ENCODE measurements at places on chromosomes 4 and X. TPM values are rescaled to one million over a fixed set of nuclear protein-coding genes. Genes with fewer than 3 reads are reported as not detected.

Gene SLC34A2
- not detected for total RNA-seq

Gene SASH3
- not detected for total RNA-seq

Gene TRIM75
- not detected for total RNA-seq

Gene GLRA2
- not detected for total RNA-seq

Gene ZDHHC15
- total RNA-seq, result not detected

Gene EPGN
- total RNA-seq, result 0.17 TPM

GRCh38 chr4:53821179-53821851, 230.0 kb upstream of the LNX1 start:
- no peak for DNase-seq

DNA sequence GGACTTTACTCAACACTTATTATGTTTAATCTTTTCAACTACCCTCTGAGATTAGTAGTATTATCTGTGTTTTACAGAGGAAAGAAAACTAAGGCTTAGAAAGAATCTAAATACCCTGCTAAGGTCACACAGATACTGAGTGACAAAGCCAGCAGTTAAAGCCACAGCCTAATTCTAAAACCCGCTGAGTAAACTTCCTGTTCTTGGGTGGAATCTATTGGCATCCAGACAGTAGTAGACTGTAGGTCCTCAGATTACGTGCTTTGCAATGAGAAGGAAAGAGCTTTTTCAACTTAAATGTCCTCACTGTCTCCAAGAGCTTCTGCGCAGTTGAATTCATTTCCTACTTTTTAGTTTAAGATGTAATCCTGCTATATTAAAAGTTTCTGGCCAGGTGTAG, 126.0 kb downstream of the TENM3 start:
- DNase-seq, result peak; percentile 33

DNA sequence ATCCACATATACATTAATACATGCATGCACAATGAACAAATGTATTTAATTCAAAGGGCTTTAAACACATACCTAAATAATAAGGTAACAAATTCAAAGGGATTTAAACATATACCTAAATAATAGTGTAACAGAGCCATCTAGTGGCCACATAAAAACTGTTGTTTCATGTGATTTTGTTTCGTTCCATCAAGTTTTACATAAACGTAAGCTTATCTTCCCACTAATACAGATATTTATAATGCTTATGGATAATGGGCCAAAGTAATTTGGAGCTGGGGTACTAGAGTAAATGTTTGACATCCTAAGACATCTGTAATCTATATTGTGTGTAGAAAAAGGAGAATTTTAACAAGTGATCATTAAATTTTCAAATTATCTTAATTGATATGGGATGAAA, 82.3 kb downstream of the PRSS12 start:
- DNase-seq, result peak; percentile 41

GRCh38 chr4:41448934-41449333, 89.0 kb upstream of the LIMCH1 start:
- no peak for DNase-seq

- no peak for DNase-seq
Measured at GRCh38 chr4:145788755-145789154, 108.8 kb downstream of the C4orf51 start.

Data from HFFc6 (cell line).